ENCODE measurements at places on chromosomes 1 and 21.

- DNase-seq: no peak
These were observed 26.8 kb downstream of the UMODL1 start for GRCh38 chr21:42097860-42098454.

- DNase-seq: no peak
These were observed 25.6 kb upstream of the ENO1 start for GRCh38 chr1:8903908-8904650.

GRCh38 chr21:33334824-33335223, 10.1 kb downstream of the IFNAR1 start:
- DNase-seq: no peak

GRCh38 chr1:3463013-3463385, 8.5 kb downstream of the ARHGEF16 start:
- no peak for DNase-seq

GRCh38 chr1:232507571-232507970, 122.4 kb downstream of the SIPA1L2 start:
- no peak for DNase-seq

GRCh38 chr1:162391790-162392563, 10.4 kb downstream of the C1orf226 start:
- DNase-seq: no peak

- DNase-seq: no peak
These were observed 120.2 kb upstream of the SLC45A1 start for GRCh38 chr1:8197493-8198282.

DNA sequence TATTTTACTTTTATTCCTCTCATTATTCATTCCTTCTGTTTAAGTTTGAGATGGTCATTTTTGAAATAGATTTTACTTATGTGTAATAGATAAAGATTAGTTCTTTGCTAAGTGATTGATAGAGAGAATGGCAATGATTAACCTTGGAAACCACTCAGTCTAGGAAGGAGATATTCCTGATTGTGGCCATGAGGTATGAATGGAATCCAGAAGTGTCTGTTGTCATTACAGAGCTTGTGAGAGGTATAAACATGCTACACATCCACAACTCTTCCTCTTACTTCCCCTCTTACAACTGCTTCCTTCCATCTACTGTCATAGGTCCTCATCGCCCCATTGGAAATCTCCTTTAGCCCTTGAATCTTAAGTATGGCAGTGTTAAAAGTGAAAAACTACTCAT, 988.8 kb upstream of the B3GALT2 start:
- DNase-seq: no peak
